ENCODE measurements at places on chromosomes 6 and 20.

GRCh38 chr6:158850807-158851115, 31.6 kb upstream of the EZR start:
- DNase-seq: no peak

- no peak for DNase-seq
Observed at GRCh38 chr6:145801021-145801420, 13.6 kb downstream of the FBXO30 start.

DNA sequence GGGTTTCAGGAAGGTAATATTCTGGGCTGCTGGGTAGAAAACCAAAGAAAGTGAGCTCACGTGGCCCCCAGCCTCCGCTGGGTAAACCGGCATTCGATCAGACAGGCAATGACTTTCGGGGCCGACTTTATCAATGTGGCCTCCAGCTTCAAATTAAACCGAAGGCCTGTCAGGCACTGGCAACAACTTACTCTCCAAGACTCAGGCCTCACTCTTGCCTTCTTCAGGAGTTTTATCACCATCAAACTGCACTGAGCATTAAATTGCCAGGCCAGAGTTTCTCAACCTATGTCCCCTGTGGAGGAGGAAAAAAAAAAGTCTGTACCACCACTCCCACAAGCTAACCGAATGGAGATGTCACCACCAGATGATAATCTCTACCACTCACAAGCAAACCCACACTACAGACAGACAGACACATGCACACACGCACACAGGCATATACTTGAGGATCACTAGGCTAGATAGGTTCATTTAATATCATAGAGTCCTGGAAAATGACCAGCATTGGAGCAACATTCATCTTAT, 1.1 kb upstream of the MBOAT1 start:
- DNase-seq: no peak

GRCh38 chr6:117908246-117909068, 1.4 kb downstream of the SLC35F1 start:
- no peak for DNase-seq

DNA sequence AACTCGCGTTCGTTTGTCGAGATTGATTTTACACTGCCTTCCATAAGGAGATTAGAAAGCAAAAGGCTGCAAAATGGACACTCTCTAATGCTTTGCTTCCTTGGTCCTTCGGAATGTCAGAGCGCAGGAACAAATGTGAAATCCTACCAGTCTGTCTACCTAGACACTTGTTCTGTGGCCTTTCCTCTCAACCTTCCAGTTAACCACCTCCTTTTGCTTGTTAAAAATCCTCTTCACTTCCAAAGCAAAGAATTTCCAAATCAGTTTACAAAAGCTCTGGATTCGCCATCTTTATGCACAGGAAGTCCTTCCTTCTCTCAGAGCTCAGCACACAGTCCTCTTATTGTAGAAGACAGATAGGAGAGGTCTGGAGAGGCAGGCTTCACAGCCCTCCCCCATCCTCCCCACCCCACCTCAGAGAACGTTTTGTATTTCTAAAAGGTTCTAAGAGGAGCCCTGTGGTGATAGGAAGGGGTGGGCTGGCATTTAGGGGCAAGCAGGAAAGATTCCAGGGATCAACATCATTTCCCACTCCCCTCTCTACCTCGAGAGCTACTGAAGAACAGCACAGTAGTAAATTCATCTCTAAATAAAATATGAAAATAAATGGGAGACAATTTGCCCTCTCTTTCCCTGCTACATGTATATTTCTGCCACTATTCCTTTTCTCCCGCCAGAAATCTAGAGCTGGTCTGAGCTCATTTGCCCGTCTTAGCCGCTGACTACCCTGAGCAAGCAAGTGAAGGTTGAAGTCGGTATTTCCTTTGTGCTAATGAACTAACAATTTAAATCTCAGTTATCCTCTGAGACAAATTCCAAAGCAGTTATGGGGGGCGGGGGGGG, 18.9 kb downstream of the TFAP2A start:
- DNase-seq: peak; percentile 65
